NCI-H187 treated with DMSO at 0.1 percent for 48 hours (cell line): ENCODE measurements at places on chromosomes 5 and 9.

- peak; percentile 25 for DNase-seq
These were observed 21.6 kb downstream of the DMRT2 start for GRCh38 chr9:1071730-1072129.

GRCh38 chr5:112200131-112200530, 218.9 kb downstream of the EPB41L4A start:
- DNase-seq, result no peak

GRCh38 chr5:173229966-173230689, 4.9 kb downstream of the NKX2-5 start:
- DNase-seq, result no peak

GRCh38 chr9:115604831-115605483, 487.0 kb upstream of the TNC start:
- no peak for DNase-seq

DNA sequence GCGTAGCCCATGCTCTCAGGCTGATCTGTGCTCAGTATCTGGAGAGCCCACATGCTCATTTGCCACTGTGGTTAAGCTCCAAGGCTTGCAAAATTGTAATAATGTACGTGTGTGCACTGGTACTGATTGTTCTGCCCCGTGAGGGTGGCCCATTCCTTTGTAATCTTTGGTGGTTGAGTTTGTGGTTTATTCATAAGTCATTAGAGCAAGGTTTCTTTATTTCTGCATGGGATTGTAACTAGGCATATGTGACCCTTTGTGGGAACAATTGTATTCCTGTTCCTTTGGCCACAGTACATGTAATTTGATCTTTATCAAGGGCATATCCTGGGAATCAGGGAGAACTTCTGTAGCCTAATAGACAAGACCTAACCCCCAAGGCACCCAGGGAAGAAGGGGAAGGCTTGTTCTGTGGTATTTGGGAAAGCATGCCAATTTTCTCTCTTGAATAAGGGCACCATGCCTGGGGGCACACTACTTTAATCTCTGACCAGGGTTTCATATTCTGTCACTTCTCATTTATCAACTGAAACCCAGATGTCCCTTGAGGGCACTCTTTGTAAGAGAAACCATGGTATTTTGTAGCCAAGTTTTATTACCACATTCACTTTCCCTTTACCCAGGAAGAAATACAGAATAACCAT, 74.6 kb downstream of the NPR3 start:
- no peak for DNase-seq

DNA sequence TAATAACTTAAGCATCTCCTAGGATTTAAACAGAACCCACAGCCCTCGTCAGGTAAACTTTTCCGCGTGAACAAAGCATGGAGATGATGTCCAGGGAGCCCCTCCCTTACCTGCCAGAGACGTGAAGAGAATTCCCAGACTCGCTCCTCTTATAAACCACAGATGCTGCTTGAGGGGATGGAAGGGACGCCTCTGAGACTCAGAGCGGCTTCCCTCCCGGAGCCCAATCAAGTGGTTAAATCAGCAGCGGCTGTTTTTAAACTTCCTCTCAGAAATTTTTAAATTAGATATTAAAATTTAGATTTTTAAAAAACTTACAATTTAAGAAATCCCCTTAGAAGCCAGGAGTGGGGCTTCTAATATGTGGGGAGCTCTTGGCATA, 71.8 kb downstream of the RAPGEF1 start:
- DNase-seq, result no peak

DNA sequence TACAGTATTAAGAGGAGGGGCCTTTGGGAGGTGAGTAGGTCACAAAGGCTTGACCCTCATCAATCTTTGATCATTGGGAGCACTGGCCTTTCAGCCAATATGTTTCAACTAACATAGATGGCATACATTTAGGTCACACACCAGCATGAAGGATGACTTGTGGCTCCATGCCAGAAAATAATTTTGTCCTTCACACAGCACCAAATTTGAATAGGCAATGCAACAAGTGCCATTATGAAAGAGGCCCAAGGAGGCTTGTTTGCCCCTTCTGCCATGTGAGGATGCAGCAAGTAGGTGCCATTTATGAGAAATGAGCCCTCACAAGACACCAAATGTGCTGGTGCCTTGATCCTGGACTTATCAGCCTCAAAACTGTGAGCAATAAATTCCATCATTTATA, 81.1 kb downstream of the JAKMIP2 start:
- DNase-seq, result no peak

DNA sequence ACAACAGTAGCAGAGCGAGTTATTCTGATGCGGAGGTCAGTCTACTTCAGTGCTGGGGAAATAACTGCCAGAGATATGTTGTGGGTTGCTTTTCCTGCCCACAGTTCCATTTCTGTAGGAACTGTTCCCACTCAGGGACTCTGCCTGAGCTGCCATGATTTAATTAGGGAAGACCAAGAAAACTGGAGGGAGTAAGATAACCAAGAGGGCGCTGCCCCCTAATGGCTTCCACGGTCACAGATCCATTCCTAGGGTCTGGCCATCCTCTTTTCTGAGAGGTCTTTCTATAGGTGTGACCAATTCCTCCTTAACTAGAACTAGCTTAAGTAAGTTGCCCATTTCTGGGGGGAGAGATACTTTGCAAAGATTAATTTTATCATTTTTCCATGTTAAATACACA, 125.9 kb downstream of the APBA1 start:
- no peak for DNase-seq

- no peak for DNase-seq
These were observed 29.0 kb upstream of the CDKN2B start for GRCh38 chr9:22037954-22038690.

DNA sequence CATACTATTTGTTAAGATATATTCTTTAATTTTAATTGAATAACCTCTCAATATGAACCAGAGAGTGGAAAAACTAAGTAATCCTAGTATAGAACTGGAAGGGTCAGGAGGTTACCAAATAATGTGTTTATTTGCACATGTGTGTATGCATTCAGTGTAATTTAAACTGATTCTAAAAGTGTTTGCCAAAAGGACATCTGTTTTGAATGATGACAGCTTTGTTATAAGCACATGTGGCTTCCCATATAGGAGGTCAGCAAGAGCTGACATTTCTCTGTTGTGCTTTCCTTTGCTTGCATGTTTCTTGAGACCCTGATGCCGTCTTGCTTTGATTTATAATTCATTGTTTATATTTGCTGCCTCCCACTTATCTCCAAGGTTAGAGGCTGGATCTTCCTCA, 383.4 kb downstream of the BRINP1 start:
- no peak for DNase-seq

DNA sequence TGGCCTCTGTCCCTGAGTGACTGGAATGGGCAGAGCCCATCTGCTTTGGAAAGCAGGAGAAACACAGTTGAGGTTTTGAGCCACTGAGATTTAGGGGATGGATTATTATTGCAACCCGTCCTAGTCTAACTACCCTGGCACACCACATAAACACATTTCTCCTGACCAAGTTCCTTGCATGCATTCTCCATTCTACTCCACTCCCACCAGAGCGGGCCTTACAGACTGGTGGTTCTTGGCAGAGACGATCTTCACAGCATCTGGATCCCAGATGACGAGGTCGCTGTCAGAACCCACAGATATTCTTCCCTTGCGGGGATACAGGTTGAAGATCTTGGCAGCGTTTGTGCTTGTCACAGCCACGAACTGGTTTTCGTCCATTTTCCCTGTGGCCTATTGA, 111.0 kb downstream of the DPYSL3 start:
- no peak for DNase-seq

DNA sequence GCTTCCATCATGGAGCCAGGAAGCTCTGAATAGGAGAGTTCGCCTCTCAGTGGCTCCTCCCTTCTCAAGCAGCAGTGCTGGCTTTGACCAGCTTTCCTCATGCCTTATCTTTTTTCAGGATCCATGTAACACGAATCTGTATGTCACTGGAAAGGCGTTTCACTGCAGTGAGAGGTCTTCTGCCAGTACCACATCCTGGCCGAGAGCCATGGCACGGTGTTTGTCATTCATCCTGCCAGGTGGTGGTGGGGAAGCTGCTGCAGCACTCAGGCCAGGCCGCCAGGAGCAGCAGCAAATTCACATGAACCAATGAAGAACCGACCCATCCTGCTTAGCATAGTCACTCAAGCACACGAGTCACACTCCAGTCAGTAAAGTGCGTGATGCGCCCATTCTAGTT, 179.0 kb downstream of the FANCC start:
- peak; percentile 46 for DNase-seq

- no peak for DNase-seq
These were observed 820 bp upstream of the NFX1 start for GRCh38 chr9:33289496-33289895.

- no peak for DNase-seq
These were observed 62.0 kb downstream of the ENC1 start for GRCh38 chr5:74578356-74579044.

DNA sequence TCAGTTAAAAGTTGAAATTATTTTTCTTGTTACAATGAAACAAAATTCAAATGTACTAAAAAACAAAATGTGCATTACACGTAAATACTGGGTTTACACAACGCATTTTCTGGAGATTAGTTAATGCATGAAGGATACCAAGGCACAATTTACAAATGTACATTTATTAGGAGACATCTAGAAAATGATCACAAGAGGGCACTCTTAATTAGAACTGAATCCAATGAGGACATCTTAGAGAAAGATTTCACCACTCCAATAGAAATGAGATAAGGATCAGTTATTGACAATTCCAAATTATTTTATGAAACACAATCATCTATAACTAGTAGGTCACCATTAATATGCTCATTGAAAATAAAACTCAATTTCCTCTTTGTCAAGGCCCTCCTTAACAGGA, 36.6 kb upstream of the CDH12 start:
- DNase-seq, result no peak

DNA sequence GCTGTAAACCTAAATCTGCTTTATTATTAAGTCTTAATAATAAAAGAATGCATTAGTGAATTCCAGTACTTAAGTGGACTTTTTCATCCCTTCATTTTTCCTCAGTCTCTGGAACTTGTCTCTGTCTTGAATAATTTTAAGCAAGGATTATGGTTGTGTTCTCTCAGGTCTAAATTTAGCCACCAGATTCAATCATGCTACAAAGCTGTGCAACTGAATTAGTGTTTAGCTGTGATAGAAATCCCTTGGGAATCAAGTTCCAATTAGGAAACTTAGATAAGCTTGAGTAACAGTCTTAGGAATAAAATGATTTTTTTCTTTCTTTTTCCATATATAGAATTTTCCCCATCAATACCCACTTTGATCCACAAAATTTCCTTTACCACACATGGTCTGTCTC, 104.3 kb downstream of the PLPPR1 start:
- no peak for DNase-seq

- DNase-seq, result no peak
These were observed 115.1 kb downstream of the GOLPH3 start for GRCh38 chr5:32058997-32059396.

DNA sequence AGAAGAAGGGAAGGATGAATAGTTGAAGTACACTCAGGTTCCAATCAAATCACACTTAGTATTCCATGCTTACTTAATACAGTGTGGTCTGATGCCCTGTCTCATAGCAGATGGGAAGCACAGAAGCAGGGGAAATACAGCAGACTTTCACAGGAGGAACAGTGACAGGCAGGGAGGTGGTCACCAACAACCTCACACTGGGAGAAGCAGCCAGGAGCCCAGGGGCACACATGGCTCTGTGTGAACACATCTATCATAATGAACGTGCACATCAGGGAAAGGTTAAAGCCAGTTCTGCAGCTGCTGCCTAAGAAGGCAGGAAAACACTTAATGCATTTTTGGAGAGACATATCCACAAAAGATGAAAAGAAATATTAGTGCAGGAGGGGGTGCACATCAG, 312.3 kb downstream of the MED10 start:
- DNase-seq, result no peak

GRCh38 chr5:133367984-133368383, 244.4 kb downstream of the FSTL4 start:
- DNase-seq, result no peak
